ENCODE measurements at places on chromosomes 5 and 9. TPM values are rescaled to one million over a fixed set of nuclear protein-coding genes. Genes with fewer than 3 reads are reported as not detected.

The PCDHA12 gene
- not detected for total RNA-seq

The PCDHB12 gene
- 0.19 TPM for total RNA-seq

The CDKN2B-AS1 gene
- 2.9 TPM for total RNA-seq

DNA sequence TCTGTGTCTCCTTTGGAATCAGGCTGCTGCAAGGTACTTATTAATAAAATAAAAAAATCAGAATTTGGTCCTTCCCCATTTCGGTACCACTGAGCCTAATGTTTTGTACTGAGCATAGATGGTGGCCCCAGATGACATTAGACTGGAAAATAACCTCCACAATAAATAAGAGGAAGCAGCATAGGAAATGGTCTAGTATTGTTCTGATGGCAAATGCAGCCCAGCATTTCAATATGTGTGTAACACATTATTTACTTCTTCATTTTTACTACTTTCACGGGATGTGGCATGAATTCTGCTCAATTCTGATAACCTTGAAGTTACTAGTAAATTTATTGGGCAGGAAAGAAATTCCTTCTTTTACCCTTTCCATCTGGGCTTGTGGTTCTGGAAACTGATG is 295.6 kb downstream of the ADGRV1 start:
- DNase-seq = no peak

- no peak for DNase-seq
Observed at GRCh38 chr5:61010467-61011454, 65.8 kb downstream of the NDUFAF2 start.
